ENCODE measurements at places on chromosomes 11 and 22. TPM values are rescaled to one million over a fixed set of nuclear protein-coding genes. Genes with fewer than 3 reads are reported as not detected.

GRCh38 chr22:45265535-45265934 lies 19.2 kb upstream of the UPK3A start:
- H3K27me3 ChIP-seq, result 0 out of 2 replicates have a peak, but pooled peaks cover 3% of the 10 kb centered on the region
- H3K4me3 ChIP-seq, result no peak overlapping the region
- H3K36me3 ChIP-seq, result no peaks in the 10 kb centered on the region
- H3K4me1 ChIP-seq, result peaks cover 53% of the 10 kb centered on the region

DNA sequence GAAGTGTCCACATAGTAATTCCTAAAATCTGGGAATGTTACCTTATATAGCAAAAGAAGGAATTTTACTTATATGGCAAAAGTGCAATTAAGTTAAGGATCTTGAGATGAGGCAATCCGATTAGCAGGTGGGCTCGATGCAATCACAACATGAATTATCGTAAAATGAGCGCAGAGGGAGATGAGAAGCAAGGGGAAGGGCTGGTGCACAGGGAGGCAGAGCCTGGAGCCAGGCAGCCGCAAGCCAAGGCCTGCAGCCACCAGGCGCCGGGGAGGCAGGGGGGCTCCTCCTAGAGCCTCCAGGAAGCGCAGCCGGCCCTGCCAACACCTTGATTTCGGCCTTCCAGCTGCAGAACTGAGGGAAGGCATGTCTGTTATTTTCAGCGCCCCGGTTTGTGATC lies 85.7 kb downstream of the CELSR1 start:
- peaks cover 5% of the 10 kb centered on the region for H3K4me1 ChIP-seq
- H3K36me3 ChIP-seq, result no peaks in the 10 kb centered on the region
- no peaks in the 10 kb centered on the region for H3K27me3 ChIP-seq
- H3K4me3 ChIP-seq, result no peak overlapping the region

DNA sequence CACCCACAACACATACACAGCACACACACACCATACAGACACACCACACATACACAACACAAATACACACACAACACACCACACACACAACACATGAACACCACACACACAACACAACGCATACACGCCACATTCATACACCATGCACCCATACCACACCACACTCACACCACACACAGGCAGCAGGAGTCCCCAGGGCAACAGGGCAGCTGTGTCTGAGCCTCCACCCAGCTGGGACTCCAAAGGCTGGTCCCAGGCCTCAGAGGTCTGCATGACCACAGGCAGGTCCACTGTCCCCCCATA lies 3.3 kb upstream of the WNT7B start:
- H3K36me3 ChIP-seq, result no peaks in the 10 kb centered on the region
- H3K27ac ChIP-seq, result no peak overlapping the region
- H3K27me3 ChIP-seq, result no peaks in the 10 kb centered on the region

Gene OR52E8
- total RNA-seq, result not detected

Gene EFCAB6
- 0.47 TPM for total RNA-seq

Data from Karpas-422 (cell line).